ENCODE measurements at places on chromosomes 4 and X.

GRCh38 chrX:153779891-153780677 is 757 bp upstream of the SRPK3 start:
- no peak for DNase-seq

- no peak for DNase-seq
These were observed 481.9 kb downstream of the ACTRT1 start for GRCh38 chrX:127570276-127570675.

DNA sequence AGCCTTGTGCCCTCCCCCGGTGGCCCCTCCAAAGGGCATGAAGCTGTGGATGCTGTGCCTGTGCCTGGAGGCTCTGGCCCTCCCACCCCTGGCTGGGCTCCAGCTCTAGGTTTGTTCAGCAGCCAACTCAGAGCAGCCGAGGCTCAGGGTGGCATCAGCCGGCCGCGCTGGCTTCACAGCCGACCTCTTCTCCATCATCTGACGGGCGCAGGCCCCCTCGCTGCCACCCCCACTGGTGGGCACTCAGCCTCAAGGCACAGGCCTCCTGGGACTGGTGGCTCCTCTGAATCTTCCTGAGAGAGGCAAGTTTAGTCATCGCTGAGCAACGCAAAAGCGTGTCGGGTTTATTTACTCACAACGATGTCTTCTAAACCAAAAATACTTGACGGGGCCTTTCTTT is 46.0 kb downstream of the PCGF3 start:
- no peak for DNase-seq

DNA sequence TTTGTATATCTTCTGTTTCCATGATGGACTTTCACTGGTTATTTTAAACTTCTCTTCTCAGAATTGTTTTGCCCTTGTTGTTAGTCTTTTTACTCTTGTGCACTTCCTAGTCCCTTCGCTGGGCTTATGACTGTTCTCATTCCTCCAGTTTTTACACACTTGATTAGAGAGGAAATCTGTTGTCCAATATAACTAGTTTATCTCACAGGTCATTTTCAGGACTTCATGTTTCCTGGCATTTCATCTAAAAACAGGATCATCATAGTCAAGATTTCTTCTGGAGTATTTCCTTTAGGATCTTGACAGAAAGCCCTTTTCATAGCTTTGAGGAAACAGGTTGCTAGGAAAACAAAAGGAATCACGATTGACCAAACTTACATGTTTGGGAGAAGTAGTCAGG is 3.0 kb downstream of the FNIP2 start:
- no peak for DNase-seq

GRCh38 chrX:41468647-41469323 is 21.6 kb downstream of the NYX start:
- DNase-seq, result no peak

- DNase-seq, result no peak
These were observed 205.4 kb downstream of the SHROOM3 start for GRCh38 chr4:76640353-76640910.

- DNase-seq, result no peak
These were observed 20.6 kb upstream of the IRAK1 start for GRCh38 chrX:154040307-154040756.

GRCh38 chrX:30308263-30309138 is 689 bp downstream of the NR0B1 start:
- DNase-seq, result no peak

DNA sequence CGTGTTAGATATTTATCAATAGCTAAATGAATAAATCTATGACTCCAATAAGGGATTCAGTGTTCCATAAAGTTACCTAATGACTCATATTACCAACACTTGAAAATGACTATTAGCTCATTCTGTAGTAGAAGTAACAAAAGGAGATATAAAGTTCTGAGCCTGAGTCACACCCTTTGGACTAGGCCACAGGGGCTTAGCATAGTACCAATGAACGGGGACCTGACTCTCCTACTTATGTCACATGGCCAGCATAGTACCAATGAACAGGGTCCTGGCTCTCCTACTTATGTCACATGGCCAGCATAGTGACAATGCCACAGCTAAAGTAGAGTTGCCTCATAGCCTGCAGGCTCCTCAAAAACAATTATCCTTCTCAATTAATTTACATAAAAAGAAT is 43.7 kb downstream of the MAGEB16 start:
- no peak for DNase-seq

DNA sequence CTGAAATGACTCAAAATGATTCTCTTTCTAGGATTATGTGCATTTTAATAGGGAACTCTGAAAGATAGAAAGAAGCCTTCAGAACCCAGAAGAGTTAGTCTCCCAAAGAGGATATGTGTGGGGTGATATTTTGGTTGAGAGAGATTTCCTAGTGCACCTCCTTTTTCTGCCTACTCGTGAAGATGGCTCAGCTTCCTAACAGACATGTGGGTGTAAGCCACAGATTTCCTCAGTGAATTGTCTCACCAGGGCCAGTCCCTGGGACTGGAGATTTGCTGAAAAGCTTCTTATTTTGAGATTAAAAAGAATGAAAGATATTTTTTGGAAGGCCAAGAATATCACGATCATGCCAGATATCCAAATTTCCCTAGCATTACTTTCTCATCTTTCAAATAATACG is 42.8 kb downstream of the MAGEB17 start:
- DNase-seq, result no peak

DNA sequence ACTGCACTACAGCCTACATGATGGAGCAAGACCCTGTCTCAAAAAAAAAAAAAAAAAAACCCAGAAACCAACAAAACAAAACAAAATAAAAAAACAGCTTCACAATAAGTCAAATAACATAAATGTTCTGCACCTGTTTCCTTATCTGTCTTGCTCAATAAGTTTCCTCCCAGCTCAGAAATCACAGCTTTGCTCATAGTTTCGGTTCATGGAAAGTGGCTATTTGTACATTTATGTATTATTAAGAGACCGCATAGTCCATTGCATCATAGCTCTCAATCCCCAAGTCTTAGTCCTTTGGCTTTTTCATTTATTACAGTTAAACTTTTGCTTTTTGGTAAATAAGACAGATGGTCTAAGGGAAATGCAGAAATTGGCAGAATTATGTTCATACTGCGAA is 24.4 kb upstream of the CFAP299 start:
- no peak for DNase-seq

DNA sequence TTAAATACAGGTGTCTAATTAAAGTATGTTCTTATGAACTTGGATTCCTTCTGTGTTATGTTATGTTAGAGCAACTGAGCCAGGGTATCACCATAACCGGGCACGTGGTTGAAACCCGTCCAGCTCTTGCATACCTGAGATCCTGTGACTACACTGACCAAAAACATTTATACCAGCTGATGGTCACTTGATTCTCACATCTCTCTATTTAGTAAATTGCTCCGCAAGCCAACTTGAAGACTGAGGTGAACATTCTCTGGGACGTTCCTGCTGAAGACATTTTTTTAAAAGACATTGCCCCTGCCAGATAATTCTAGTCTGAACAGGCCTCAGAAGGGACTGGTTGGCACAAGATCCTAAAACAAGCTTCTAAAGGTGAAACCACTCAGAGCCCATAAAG is 550.0 kb upstream of the DIPK2B start:
- DNase-seq, result no peak

DNA sequence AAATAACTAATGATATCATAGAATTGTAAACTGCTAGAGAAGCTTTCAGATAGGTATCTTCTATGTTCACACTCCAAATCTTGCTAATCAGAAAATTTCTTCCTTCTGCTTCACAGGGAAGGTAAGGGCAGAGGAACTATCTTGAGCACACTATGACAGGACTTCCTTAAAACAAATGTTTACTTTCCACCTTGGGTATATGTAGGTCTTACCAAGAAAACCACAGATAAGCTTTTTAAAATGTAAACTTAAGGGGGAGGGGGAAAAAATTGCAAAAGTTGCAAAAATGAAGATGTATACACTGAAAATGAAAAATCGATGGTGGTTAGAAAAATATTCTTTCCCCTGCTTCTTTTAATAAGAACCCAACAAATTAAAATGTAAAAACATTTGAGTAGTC is 30.9 kb downstream of the YTHDC1 start:
- no peak for DNase-seq

- no peak for DNase-seq
These were observed 66.6 kb upstream of the LIMCH1 start for GRCh38 chr4:41471126-41472071.

- DNase-seq, result no peak
These were observed 97.1 kb downstream of the MRPL1 start for GRCh38 chr4:77959566-77960338.

DNA sequence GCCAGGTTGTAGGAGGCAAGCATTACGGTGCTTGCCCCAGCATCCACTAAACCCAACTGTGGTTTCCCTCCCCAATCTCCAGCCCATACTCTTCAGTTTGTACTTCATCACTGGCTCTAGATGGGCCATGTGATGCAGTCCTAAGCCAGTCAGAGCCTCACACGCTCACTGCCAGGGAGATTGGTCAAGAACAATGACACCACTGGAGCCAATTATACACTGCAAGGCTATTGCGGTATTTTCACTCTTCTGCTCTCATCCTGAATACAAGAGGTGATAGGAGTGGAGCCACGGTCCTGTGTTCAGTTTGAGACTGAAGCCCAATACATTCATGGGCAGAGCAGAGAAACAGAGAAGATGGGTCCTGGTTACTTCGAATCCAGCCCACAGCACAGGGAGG is 58.4 kb downstream of the SEPSECS start:
- DNase-seq, result no peak

DNA sequence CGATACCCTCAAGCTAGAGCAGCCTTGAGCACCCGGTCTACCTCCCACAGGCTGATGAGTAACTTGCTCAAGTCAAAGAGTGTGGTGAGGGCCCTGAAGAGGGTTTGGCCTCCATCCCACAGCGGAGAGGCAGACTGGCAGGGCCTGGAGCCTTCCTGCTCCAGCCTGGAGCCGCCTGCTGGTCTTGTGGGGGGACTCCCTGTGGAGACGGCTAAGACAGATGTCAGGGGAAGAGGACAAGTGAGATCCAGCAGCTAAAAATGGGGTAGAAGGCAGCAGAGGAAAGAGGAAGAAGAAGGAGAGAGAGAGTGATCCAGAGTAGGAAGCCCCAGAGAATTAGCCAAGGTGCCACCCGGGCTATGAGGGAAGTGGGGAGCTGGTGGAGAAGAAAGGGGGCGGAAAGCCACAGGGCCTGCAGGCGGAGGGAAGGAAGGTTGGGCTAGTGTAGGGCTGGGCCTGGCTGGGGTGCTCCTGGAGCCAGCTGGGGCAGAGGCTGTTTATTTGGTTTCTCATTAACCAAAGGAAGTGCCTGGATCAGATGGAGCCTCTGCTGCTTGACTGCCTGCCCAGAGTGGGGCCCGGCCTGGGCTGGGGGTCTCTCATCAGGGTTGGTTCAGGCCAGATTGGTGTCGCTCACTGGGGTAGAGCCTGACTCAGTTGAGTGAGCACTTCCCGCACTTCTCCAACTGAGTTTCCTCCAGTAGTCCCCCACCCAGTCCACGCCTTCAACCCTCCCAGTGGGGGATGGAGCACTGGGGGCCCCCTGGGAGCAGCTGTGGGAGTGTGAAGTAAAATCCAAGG is 14.2 kb downstream of the EFNB1 start:
- DNase-seq, result no peak

DNA sequence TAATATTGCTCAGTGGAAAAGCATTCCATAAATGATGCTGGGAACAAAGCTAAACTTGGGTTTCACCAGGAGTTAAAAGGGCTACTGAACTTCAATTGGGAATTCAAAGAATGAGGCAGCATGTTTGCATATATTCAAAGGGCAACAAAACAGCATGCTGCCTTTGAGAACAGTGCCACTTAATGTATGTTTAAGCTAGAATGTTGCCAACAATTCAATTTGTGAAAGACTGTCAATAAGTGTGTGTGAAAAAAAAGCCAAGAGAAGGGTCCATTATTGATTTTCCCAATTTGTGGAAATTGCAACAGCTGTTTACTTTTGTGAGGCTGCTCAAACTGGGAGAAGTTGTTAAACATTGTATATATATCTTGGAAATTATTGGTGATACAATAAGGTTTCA is 701.9 kb upstream of the ACTRT1 start:
- DNase-seq, result no peak

GRCh38 chr4:3070709-3071500 is 3.4 kb downstream of the HTT-AS start:
- DNase-seq, result no peak

- DNase-seq, result no peak
These were observed 1399.1 kb upstream of the PCDH7 start for GRCh38 chr4:29320947-29321620.

DNA sequence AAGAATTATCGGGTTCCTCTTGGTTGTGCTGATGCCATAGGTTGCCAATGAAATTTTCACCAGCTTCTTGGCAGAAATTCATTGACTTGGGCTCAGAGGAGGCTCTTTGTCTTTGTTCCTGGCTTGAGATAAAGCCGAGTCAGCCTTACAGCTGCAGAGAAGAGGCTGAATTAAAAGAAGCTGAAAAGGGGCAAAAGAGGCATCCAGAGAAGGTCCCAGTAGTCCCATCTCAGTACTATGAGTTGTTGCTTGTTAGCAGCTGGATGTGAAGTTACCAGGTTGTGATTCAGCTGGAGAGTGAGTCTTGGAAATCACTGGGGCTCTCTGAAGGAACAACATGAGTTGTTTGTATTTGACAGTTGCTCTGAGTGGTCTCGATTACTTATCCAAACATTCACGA is 59.7 kb downstream of the SMAD1 start:
- no peak for DNase-seq

- no peak for DNase-seq
These were observed 72.7 kb upstream of the NALF2 start for GRCh38 chrX:69431420-69431819.

DNA sequence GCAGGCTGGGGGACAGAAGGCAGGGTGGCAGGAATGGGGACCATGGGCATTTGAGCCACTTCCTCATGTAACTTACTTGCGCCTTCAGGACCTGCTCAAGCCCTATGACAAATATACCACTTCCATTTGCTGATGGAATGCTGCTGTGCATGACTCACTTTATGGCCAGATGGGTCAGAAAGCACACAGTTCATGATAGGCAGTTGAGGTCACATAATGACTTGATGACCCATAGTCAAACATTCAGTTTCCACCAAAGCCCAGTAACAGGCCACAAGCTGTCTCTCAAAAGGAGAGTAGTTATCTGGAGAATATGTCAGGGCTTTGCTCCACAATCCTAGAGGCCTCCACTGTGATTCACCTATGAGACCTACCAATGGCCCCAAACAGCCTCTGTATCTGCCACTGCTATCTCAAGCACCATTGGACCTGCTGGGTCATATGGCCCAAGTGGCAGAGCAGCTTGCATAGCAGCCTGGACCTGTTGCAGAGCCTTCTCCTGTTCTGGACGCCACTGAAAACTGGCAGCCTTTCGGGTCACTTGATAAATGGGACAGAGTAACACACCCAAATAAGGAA is 5.3 kb upstream of the PAPSS1 start:
- DNase-seq, result no peak

- DNase-seq, result no peak
These were observed 178.0 kb upstream of the ANKRD50 start for GRCh38 chr4:124890522-124890921.

- DNase-seq, result no peak
These were observed 15.5 kb upstream of the HSD17B10 start for GRCh38 chrX:53449632-53450031.

Data from stimulated activated CD4-positive, alpha-beta T cell treated with anti-CD3 and anti-CD28 coated beads, TNF-alpha, amount 100 ng/mL, for 1 hour (primary cell).